ENCODE measurements at places on chromosomes 7 and 10.

DNA sequence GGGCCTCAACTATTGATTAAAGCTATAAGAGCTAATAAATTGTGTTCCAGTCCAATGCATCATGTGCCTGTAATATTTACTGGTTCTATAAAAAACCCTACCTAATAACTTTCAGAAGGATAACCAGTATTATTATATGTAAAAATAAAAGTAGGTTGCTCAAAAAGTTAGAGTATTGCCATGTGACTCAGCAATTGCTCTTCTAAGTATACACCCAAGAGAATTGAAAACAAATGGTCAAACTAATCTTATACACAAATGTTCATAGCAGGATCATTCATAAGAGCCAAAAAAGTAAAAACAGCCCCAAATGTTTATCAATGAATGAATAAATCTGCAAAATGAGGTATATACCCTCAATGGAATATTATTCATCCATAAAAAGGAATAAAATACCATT is 89.5 kb upstream of the TES start:
- no peak for DNase-seq

- no peak for DNase-seq
Measured at GRCh38 chr7:113368256-113368655, 249.9 kb upstream of the SMIM30 start.

DNA sequence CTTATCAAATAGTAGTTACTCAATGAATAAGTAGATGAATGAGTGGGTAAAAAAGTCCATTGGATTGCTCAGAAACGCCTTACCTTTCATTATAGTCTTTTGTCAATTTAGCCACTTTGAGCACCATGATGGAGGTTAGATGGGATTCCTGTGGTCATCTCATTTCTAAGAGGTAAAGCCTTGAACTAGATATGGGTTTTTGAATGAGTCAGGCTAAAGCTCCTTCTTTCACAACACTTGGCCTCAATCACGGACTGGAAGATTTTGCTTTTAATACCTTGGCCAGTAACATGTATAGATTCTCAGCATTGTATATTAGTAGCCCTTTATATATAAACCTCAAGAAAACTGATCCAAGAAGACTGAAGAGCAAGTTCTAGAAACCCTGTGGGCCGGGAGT is 99.7 kb upstream of the CCDC6 start:
- no peak for DNase-seq

GRCh38 chr7:110977127-110977737 is 113.7 kb upstream of the LRRN3 start:
- peak; percentile 22 for DNase-seq

DNA sequence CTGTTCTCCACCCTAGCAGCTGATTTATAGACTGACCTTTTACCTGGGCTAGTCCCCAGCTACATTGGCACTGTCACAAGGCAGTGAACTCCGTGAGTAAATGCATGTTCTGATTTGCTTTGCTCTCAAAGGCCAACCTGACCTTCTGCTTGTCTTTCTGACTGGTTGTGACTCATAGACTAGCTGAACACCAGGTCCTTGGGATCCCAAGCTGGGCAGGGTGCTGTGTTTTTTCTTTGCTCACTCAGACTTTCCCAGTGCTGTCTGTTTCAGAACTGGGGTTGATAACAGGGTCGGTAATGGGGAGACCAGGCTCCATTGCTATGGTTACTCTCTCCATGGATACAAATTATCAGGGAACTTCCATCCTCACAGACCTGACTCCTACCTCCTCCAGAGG is 35.0 kb downstream of the EVX1 start:
- no peak for DNase-seq

DNA sequence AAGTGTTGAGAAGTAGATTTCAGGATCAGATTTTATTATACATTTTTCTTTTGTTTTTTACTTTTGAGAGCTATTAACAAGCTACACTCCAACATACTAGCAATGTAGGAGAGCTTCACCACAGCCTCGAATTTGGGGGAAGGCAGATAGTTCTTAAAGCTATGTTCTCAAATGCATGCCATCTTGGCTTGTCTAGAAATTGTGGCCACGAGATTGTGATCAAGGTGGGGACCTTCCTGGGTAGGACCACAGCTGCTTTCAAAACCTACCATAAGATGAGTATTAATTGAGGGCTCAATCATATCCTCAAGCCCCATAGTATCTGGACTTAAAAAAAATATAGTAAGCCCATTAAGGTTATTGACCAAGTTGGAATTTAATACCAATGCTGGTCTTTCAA is 27.9 kb upstream of the JAZF1 start:
- DNase-seq = no peak

DNA sequence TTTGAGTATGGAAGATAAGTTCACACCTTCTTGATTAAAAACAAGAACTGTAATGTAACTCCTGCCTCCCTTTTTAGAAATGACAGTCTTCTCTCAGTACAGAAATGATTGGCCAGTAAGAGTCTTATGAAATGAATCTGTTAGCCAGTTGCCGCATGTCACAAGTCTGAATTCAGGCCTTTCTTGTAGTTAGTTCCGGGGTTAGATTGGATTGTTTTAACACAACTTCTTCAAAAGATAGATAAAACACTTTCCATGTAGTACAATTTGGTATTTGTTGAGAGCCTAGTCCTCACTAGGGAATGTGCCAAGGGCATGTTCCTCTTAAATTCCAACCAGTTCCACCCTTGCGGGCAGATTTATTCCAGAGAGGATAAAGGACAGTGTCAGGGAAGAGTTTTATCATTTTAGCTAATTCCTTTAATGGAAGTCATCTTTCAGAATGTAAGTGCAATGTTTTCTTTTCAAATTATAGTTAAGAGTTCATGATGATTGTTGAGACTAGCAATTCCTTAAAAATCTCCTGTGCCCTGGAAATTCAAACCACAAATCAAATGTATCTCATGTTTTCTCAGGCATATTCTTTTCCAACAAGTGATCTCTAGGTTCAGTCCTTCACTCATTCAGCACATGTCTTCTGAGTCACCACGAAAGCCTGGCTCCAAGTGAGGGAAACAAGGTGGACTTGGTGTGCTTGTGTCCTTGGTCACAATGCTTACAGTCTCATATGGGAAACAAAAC is 4.1 kb downstream of the FHIP2A start:
- no peak for DNase-seq

- no peak for DNase-seq
Measured at GRCh38 chr7:76267107-76267893, 35.2 kb upstream of the HSPB1 start.

DNA sequence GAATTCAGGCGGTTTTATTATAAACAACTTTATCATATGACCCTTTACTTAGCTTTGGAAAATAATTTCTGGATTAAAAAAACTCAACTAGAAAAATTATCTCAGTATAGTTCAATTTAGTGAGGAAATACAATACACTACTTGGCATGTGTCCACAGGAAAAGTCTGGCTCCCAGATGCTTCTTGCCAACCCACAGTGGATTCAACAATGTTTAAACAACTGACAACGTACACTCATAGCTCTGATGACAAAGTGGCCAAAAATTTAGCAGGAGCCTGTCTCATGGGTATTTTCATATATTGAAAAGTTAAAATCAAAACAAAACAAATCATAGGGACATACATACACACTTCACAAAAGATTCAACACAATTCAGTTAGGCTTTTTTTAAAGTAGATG is 158.8 kb downstream of the SKAP2 start:
- DNase-seq = no peak

DNA sequence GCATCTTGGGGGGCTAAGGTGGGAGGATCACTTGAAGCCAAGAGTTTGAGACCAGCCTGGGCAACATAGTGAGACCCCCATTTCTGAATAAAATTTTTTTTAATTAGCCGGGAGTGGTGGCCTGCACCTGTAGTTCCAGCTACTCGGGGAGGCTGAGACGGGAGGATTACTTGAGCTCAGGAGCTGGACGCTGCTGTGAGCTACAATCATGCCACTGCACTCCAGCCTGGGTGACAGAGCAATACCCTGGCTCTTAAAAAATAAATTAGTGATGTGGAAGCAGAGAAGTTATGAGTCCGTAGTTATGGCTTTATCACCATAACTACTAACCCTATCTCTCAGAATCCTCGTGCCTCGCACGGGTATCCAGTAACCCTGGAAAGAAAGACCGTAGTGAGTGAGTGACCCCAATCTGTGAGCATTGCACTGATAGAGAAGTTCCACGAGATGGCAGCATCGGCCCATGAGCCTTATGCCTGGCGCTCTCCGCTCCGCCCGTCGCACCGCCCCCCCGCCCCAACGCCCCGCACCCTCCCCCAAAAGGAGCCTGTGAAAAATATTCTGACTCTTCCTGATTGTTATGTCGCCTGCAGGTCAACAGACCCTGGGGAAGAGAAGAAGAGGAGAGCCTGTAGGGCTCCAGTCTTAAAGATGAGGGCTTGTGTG is 4.9 kb upstream of the SLC29A3 start:
- DNase-seq = peak; percentile 62

DNA sequence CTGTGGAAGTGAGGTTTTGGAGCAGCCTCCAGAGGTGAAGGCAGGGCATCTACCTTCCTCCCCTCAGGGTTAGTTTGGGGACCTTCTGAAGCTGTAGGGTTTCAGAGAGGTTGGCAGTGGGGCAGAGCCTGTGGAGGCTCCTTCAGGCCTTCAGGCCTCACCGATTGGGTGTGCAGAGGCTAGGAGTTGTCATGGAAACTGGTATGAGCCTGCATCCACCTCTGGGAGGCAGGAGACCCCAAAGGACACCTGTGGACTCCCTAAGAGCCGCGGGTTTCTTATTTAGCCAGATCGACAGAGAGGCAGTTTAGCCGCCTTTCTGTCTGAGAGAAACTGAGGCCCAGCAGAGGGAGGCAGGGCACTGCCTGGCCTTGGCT is 2.0 kb downstream of the LZTS2 start:
- DNase-seq = no peak

DNA sequence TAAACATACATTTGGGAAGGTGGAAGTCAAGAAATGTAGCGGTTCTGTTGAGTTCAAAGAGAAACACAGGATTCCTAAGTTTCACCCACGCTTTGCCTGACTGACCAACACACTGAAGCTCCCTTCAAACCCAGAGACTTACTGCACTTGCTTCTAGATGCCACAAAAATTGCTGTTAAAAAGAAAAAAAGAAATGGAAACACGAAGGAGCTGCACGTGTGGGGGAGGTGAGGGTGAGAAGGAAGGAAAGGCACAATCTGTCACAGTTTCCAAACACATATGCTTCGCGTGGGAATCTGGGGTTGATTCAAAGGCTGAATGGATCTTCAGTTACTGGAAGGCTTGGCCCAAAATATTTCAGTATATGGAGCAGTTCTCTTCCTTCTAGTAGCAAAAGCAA is 495.6 kb downstream of the DNAJB6 start:
- no peak for DNase-seq

GRCh38 chr10:132467464-132468149 is 70.0 kb upstream of the INPP5A start:
- no peak for DNase-seq

DNA sequence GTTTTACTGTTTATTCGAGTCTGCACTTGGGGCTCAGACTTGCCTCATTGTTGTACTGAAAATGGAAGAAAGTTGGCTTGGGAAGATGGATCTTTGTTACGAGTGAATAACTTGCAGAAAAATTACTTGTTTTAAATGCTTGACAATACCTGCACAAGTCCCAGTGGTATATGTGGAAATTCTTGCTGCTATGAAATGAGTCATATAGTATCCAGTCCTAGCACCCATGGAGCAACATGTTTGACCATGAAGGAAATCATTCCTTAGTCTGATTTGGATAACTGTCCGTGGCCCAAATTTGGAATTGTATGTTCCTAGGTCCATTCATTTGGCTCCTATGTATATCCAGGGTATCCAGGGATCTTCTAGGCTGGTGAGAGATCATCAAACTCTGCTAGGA is 1096.8 kb downstream of the KCNMA1 start:
- DNase-seq = no peak

- no peak for DNase-seq
Measured at GRCh38 chr7:84362828-84363227, 168.2 kb upstream of the SEMA3A start.

DNA sequence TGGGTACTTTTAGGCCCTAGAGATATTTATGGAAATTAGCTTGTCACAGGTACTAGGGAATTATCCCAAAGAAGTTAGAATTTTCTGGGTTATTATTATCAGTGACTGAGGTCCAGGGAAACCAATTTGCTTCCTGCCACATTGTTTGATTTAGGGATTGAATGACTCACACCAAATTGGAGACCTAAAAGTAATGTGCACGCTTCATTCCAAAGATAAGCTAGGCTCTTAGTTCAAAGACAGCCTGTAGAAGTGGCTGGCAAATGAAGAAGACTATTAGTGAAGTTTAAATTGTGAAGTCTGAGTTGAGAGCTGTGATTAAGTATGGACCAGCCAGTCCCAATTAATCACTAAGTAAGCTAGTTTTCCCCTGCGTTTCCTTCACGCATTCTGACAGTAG is 188.1 kb upstream of the MYO3A start:
- no peak for DNase-seq

DNA sequence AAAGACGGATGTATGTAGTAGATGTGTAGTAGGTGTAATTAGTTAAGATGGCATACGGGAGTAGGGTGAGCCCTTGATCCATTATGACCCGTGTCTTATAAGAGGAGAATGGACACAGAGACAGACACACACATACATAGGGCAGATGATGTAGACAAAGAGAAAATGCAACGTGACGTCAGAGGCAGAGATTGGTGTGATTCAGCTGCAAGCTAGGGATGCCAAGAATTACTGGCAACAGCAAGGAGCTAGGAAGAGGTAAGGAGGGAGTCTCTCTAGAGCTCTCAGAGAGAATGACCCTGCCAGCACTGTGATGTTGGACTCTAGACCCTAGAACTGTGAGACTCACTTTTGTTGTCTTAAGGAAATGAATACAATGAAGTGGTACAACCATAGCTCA is 247.0 kb upstream of the HABP2 start:
- no peak for DNase-seq

DNA sequence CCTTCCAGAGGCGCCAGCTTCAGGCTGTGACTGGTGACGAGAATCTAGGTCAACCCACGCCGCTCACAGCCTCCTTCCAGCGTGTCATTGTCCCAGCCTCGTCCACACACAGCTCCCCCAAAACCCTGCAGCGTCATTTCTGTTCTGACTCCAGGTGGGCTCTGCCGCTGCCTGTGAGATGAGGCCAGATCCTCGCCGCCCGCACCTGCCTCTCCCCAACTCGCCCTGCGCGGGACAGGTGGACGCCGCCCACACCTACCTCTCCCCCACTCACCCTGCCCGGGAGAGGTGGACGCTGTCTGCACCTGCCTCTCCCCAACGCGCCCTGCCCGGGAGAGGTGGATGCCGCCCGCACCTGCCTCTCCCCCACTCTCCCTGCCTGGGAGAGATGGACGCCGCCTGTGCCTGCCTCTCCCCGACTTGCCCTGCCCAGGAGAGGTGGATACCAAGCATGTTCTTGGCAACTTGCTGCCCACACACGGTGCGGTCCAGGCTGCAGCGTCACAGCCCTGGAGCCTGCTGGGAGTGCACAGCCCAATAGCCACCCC is 32.0 kb upstream of the CFAP46 start:
- DNase-seq = no peak

All from CD4-positive, alpha-beta T cell treated with Interleukin-2 at 100 ng/mL for 4 hours (primary cell).